HFF-Myc (cell line): ENCODE measurements at places on chromosomes 2 and 18.

- no peak for DNase-seq
Observed at GRCh38 chr2:49028101-49028500, 126.2 kb downstream of the FSHR start.

DNA sequence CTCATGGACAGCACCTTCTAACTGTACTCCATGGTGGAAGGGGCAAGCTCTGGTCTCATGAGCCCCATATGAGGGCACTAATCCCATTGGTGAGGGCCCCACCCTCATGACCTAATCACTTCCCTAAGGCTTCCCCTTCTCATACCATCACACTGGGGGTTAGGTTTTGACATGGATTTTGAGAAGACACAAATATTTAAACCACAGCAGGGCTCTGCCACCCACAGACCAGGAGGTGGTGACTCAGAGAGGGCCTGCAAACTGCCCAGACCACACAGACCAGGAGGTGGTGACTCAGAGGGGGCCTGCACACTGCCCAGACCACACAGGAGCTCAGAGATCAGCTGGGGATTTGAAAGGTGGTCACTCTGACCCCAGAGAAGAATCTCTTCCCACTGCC lies 222.0 kb downstream of the KLHL29 start:
- no peak for DNase-seq

DNA sequence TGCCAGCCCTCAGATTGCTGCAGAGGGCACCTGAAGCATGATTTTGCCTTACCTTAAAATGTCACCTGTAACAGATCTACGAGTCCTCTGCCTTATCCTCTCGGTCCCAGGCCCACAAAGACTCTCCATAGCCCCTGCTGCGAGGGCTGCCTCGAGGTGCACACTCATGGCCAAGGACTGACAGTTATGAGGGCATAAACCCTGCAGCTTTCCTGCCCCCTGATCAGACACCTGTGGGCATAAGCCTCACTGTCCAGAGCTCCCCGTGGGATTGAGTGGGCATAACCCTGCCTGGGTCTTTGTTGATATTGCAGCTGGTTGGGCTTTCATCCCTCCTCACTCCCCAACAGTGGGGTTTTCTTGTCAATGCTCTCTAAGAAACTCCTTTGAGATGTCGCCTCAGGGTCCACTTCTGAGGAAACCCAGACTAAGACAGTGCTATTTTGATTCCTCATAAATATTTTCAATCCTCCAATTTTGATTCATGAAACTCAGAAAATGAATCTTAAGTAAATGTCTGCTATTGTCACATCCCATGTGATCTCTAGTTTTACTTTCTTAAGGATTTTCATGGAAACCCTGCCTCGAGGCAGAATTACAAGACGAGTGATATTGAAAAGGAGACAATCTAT lies 108.5 kb upstream of the NCK2 start:
- no peak for DNase-seq

DNA sequence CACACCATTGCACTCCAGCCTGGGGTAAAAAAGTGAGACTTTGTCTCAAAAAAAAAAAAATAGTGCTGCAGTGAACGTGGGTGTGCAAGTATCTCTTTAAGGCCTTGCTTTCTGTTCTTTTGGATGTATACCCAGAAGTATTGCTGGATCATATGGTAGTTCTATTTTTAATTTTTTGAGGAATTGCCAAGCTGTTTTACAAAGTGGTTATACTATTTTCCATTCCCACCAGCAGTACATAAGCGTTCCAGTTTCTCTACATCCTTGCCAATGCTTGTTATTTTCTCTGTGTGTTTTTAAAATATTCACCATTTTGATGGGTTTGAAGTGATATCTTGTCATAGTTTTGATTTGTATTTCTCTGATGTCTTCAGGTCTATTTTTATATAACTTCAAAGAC lies 13.1 kb downstream of the ARMC9 start:
- DNase-seq: no peak

DNA sequence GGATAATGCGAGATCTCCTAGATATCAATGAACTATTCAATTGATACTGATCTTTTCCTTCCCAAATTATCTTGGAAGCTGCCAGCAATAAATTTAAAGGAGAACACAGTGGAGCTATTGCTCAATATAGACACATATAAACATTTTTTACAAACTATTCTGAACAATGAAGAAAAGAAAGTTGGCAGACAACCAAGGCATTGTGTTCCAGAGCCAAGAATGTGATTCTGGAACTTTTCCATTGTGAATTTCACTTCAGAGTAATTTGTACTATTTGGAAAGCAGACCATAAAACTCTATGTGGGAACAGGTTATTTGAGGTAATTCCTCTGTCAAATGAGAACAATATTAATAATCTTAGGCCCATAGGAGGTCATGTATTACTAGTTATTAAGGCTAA lies 588.2 kb downstream of the IRS1 start:
- DNase-seq: peak; percentile 48

DNA sequence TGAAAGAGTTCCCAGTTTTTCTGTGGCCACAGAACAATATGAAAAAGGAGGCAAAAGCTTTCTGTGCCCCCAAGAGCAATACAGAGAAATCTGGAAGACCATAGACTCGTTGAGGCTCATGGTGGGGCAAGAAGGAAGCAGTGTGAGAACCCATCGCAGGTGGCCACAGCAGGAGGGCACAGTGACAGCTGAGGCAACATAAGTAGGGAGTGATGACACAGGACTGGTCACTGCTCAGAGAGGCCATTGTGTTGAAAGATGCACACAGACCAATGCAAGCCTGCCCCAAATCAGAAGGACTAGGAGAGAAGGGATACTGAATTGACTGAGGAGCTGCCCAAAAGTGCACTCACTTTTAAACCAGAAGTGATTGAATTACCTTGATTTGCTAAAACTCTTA lies 483.6 kb downstream of the EPHA4 start:
- no peak for DNase-seq

GRCh38 chr2:236636714-236637470 lies 67.3 kb downstream of the ACKR3 start:
- DNase-seq: no peak

- no peak for DNase-seq
Observed at GRCh38 chr2:104572834-104573233, 281.1 kb upstream of the POU3F3 start.

DNA sequence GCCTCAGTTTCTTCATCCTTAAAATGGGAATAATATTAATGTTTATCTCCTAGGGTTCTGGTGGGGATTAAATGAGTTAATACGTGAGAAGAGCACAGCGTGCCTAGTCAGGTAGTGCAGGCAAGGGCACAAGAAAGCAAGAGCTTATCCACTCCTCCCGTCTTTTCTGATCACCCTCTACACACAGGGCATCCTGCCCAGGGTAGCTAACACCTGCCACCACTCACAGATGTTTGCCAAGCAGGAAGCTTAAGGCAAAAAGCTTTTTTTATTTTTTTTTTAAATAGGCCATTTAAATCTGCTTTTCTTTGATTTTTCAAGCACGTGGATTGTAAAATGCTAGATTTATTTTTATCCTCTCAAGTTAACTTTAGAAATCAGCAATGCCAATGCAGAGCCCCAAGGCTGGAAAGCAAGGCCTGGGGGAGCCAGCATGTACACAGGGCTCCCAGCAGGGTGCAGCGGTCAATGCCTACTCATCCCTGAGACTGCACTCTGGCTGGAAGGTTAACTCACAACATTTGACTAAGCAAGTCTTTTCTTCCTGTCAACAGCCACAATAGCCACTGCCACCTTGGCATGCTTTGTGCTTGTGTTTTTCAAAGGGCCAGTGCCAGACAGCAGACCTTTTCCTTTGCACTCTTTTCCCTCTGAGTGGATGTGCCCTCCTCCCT lies 86.5 kb upstream of the ACAA2 start:
- DNase-seq: no peak

GRCh38 chr2:142445551-142446072 lies 314.8 kb upstream of the LRP1B start:
- DNase-seq: no peak

DNA sequence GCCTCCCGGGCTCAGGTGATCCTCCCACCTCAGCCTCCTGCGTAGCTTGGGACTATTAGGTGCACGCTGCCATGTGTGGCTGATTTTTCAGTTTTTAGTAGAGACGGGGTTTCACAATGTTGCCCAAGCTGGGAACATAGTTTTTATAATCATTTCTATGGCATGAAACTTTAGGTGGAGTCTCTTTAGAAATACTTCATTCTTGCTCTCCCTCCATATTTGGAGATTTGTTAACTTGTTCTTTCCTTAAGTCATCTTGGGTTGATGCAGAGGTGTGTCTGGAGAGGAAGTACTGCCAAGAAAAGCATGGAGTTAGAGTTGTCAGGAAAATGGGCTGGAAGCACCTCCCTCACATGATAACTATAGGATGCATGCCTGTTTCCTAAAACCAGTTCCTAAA lies 17.4 kb downstream of the ZNF532 start:
- DNase-seq: no peak

GRCh38 chr2:19349911-19350677 lies 8.3 kb downstream of the OSR1 start:
- DNase-seq: no peak

- no peak for DNase-seq
Observed at GRCh38 chr2:178523596-178524134, 43.4 kb downstream of the PLEKHA3 start.

- DNase-seq: no peak
Observed at GRCh38 chr2:8605351-8606065, 76.3 kb upstream of the ID2 start.

DNA sequence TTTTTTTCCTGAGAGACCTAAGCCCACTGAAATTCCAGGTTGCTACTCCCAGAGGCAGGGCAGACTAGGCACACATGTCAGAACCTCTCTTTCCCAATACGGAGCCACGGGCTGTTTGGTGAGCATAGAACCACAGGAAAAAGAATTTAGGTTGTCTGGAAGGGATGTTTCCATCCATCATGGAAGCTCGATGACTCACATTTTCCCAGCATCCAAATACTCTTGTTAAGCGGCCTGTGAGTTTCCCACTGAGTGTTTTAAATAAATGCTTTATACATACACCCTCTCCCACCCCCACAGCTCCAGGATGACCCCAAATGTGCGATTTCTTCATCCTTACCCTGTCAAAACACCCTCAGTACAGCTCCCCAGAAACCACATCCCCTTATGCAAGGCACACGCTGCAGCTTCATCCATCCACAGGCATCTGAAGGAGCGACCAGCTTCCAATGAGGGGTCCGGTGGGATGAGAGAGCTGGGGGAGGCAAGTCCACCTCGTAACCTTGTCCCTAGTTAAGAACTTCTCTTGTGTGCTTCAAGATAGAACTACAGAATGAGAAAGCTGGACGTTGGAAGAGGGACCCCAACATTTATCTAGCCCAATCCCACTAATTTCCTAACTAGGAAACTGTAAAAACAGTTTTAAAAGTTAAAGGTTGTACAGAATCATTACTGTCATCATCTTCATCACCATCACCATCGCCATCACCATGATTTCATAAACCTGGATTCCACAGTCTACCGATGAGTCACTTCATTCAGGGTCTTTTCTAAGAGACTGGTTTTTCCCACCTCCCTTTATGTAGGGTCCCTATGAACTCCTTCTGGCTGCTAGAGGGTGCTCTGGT lies 63.5 kb upstream of the FZD7 start:
- peak; percentile 40 for DNase-seq

DNA sequence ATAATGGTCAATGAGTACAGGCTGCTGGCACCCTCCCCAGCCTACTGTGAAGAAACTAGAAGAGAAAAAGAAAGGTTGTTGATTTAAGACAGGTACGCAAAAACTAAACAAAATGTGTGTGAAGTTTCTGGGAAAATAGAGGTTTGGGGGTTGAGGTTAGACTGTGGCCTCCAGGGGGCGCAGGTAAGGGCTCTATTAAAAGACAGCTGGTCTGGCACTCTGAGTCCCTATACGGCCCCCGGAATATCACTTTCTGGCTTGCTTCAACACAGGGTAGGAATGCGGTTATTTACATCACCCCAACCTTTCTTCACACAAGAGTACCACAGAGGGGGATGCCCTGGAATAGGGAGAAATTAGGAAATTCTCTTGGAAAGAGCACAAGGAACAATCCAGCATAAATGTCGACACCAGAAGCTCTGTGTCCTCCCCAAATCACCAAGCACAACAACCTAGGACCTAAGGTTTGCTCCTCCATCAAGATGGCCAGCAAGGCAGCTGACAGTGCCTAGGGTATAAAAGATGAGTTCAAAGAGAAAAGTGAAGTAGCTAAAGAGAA lies 480.8 kb upstream of the KLHL29 start:
- no peak for DNase-seq

DNA sequence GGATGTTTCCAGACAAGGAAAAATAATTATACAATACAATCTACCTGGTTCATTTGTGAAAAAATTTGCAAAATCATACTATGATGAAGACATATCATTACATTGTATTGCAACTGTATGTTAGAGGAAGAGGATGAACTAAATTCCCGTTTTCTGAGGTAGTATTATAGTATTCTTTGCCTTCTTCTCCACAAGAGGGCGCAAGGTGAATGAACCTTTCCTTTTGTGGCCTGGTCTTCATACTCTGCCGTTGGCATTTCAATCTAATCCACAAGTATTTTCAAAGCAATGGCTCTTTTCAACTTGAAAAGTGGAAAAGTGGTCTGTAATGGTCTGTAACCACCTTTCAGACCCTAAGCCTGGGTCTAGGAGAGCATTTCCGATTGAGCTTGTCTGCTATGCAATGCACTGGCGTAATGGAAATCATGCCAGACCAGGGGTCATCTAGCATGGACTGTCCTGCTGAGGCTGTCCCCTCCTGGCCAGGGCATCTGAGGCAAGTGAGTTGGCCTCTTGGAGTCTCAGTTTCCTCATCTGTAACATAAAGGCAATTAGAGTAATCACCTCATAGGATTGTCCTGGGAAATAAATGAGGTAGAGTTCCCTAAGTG lies 30.8 kb upstream of the ZNF396 start:
- DNase-seq: peak; percentile 48

DNA sequence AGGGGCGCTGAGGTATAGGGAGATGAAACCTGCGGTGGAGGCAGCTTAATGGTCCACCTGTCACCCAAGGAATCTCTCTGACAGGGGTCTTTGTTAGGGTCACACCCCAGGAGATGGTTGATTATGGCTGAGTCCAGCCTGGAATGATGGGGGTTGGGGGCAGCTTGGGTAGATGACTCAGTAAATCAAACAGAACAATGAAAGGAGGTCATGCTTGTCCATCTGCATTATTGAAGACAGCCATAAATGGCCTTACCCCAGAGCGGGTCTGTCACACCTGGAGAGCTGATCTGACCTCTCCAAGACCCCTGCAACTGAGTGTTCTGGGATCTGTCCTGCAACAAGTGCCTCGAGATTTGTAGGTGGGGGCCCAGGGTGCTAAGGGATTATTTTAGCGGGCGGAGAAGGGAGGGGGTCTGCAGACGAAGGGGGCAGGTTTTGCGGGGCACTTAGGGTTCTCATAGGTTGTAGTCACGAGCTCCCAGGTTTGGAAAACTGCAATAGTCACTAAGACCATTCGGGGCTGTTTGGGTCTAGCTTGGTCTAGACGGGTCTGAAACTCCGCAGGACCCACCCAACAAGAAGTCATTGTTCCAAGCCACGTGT lies 771 bp upstream of the IGFBP2 start:
- DNase-seq: no peak

DNA sequence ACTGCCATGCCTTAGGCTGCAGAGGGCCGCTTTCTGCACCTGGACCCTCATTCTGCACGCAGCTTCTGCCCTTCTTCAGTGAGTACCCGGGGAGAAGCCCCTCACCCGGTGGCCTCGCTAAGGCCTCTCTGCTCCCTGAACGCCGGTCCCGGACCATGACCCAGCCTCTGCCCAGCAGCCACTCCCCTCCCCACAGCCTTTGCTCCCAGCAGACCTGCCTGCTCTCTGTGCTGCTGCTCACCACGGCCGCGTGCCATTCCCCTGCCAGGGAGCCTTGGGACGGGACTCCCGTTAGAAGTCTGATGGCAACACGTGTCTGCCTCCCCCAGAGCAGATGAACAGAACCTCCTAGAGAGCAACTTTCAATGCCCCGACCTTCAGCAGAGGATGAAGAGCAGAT lies 282.8 kb downstream of the NDUFA10 start:
- no peak for DNase-seq
